Activated naive CD8-positive, alpha-beta T cell treated with anti-CD3 and anti-CD28 coated beads for 36 hours (primary cell): ENCODE measurements at places on chromosomes 7 and 10. TPM values are rescaled to one million over a fixed set of nuclear protein-coding genes. Genes with fewer than 3 reads are reported as not detected.

Gene LYZL2
- total RNA-seq, result not detected

Gene SPACDR
- 1.0 TPM for total RNA-seq

Gene HERPUD2
- 21.3 TPM for total RNA-seq

Gene CBLL1
- total RNA-seq, result 44.2 TPM

Gene ZNF479
- total RNA-seq, result not detected

Gene TMEM213
- not detected for total RNA-seq

Gene ASZ1
- not detected for total RNA-seq

Gene CABCOCO1
- total RNA-seq, result not detected

Gene ASIC3
- total RNA-seq, result 3.2 TPM

Gene PRF1
- total RNA-seq, result 44.7 TPM

Gene SLC13A1
- total RNA-seq, result not detected

Gene PON1
- total RNA-seq, result not detected

Gene GRM3
- not detected for total RNA-seq

Gene PON3
- total RNA-seq, result 0.32 TPM

Gene SPDYE1
- total RNA-seq, result not detected

Gene MMP21
- total RNA-seq, result not detected

Gene CDHR1
- 1.6 TPM for total RNA-seq

Gene SPDYE8
- total RNA-seq, result not detected

Gene ADRA2A
- not detected for total RNA-seq

Gene ZPBP
- total RNA-seq, result 0.37 TPM

Gene SDK1
- total RNA-seq, result 0.54 TPM

Gene PGAM2
- 0.43 TPM for total RNA-seq

Gene KLF14
- not detected for total RNA-seq

Gene C1GALT1
- total RNA-seq, result 41.9 TPM

Gene C10orf67
- 0.60 TPM for total RNA-seq

Gene AMZ1
- not detected for total RNA-seq

Gene SPDYE5
- total RNA-seq, result not detected

Gene TRIM50
- not detected for total RNA-seq

Gene MBL2
- not detected for total RNA-seq

Gene NKX2-3
- total RNA-seq, result not detected

Gene FOXI2
- total RNA-seq, result not detected

Gene STAMBPL1
- 27.8 TPM for total RNA-seq

Gene ANAPC16
- total RNA-seq, result 81.8 TPM

Gene BHLHA15
- 2.0 TPM for total RNA-seq

Gene LAMB4
- 0.40 TPM for total RNA-seq

Gene CTNNA3
- total RNA-seq, result not detected

Gene SAMD9
- total RNA-seq, result 16.8 TPM

Gene TRIM73
- 1.5 TPM for total RNA-seq

Gene LMTK2
- total RNA-seq, result 11.2 TPM

Gene NEUROG3
- 0.20 TPM for total RNA-seq

Gene MYOZ1
- total RNA-seq, result not detected

Gene ZNF32
- 13.9 TPM for total RNA-seq

Gene SNX10
- 33.0 TPM for total RNA-seq

Gene MKI67
- 210 TPM for total RNA-seq

Gene TAS2R41
- not detected for total RNA-seq

Gene SHTN1
- total RNA-seq, result 0.08 TPM

Gene NYAP1
- total RNA-seq, result 0.29 TPM

Gene CYP26C1
- total RNA-seq, result not detected
